DMS79 treated with DMSO at 0.1 percent for 48 hours (cell line): ENCODE measurements at places on chromosomes 4 and X.

DNA sequence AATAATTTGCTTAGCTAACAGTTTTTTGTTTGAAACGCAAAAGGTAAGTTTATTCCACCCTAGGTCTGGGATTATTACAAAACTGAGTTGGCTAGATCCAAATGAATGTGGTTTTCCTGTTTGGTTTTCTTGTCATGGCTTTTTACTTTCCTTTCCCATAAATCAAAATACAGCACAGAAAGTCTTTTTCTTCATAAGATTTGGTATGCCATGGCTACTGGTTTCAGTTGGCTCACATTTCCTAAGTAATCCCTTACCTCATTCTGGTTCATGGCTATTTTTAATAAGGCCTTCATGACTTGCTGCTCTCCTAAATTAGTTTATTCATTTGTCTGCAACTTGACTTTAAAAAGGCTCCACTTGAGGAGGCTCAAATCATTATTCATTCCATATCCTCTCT lies 12.9 kb upstream of the PAK3 start:
- DNase-seq: peak; percentile 3

DNA sequence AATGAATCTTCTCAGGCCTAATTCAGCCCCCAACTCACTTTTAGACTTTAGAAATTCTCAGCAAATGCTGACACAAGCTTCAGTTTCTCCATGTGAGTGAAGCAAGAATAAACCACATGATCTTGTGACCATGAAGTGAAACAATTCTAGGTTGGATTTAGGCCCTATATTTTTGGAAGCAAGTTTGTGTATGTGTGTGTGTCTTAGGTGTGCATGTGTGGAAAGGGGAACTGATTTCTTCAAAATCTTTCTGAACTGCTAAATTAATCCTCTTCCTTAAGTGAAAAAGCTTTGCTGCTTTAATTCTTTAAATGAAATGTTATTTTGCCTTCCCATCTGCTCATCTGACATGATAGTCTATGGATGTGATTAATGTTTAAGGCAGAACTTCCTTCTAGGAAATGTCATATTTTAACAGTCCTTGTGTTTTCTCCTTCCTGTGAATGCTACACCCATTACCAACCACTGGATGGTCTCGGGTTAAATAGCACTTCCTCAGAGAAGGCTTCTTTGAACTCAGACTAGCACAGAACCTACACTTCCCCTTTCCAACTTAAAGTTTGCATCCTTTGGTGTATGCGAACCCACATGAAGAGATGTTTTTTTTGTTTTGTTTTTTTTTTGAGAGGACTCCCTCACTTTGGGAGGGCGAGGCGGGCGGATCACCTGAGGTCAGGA lies 1.2 kb upstream of the TMEM144 start:
- DNase-seq: no peak

DNA sequence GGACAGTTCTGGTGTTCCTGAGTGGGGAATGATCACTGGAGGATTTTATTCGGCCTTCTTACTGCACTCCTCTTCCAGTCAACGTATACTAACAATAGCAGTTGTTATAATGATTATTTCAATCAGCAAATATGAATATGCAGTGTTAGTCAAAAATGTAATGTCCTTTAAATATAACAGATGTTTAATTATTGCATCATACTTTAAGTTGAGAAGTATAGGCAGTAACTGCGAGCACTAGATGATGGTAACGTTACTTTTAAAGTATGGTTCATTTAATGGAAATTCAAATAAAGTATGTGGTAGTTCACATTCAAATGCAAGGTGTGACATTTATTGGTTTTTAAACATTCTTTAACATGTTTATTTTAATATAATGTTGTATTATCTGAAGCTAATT lies 5.5 kb upstream of the BLTP1 start:
- DNase-seq: no peak

DNA sequence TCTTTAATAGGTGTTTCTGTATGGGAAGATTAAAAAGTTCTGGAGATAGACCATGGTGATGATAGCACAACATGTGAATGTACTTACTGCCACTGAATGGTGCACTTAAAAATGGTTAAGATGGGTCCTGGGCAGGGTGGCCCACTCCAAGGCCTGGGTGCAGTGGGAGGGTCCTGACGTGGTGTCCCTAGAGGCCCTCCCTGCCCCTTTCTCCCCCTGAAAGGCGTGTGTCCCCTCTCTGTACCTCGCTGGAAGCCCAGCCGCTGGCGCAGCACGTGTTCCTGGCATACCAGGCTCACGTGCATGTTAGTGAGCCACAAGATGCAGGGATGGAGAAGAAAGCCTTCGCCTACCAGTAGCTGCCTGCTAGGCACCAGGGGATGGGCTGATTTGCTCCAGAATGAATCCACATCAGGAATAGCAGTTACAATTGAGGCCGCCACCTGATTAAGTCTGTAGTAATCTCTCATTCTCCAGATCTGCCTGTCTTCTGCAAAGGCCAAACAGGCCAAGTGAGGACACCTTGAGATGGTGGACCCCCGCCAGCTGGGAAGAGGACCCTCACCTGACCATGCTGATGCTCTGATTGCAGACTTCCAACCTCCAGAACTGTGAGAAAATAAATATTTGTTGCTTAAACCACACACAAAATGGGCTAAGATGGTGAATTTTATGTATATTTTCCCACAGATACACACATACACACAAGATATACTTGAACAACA lies 67.5 kb downstream of the COQ2 start:
- no peak for DNase-seq

DNA sequence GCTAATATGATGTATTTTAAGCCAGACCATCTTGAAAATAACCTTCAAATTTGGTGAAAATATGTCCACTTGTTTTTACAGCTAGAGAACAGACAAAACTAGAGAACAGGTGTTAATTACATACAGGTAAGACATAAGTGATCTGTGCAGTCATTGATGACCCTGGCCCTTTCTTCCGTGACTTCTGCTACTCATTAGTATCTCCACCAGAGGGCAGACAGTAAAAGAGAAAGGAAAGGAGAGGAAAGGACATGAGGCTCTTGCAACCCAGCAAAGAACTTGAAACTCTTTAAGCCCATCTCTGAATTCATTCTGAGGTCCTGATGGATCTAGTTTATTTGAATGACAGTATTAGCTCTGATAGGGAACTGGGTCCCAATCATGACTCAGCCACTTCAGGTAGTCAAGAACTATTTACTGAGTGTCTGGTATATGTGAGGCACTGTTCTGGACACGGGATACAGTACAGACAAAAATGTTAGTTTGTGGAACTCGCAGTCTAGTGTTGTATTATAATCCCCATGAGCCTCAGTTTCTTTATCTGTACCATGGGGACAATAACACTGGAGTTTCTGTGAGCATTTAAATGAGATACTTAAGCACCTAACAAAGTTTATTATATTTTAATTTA lies 121.0 kb upstream of the TEX13D start:
- no peak for DNase-seq
